ENCODE measurements at places on chromosomes 12 and 14.

DNA sequence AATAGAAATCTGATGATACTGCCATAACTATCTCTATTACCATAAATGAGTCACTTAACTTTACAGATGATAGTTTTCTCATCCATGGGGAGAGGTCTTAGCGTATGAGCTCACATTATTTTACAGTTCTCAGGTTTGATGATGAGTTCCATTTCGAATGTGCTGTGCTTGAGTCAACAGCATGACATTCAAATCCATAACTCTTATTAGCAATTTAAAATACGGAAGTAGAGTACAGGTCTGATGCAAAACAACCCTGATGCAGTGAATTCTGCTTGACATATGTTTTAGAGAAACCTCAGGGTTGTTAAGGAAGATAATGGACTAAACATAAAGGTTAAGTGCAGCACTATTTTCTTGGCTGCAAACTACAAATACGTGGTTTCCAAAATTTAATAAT, 30.0 kb downstream of the C14orf39 start:
- no peak for DNase-seq

- DNase-seq = no peak
Observed at GRCh38 chr12:116380108-116380507, 102.6 kb upstream of the MED13L start.

DNA sequence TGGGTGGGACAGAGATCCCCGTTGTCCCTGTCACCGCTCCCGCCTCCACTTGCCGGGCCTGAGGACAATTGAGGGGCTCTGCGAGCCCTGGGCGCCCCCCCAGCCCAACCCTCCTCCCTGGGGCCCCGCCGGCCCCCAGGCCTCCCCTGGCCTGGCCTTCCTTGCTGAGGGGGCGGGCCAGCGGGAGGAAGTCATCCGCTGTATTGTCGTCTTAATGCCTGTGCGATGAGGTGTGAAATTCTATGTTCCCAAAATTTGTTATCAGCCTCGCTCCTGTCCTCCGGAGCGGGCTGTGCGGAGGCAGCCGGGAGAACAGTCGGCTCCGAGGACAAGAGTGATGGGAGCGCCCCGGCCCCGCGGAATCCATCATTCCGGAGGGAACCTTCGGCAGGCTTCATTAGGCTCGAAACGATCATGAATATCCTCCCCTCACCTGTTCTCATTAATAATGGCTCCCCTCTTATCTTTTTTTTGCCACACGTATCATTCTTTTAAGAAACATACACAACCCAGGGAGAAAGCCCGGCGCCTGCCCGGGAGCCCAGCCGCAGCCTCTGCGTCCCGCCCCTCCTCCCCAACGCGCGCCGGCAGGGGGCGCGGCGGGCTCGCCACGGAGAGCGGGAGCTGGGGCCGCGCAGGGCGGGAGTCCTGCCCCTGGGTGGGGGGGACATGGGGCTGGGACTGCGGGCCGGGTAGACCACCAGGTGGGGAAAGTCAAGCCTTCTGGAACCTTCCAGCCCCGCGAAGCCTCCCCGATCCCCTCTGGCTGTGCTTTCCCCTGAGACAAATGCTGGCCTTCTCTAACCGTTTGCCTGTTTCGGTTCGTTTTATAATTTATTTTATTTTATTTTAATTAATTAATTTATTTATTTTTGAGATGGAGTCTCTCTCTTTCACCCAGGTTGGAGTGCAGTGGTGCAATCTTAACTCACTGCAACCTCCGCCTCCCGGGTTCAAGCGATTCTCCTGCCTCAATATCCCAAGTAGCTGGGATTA, 17.1 kb upstream of the DLK1 start:
- no peak for DNase-seq

GRCh38 chr14:77131871-77132486, 9.6 kb downstream of the ZDHHC22 start:
- no peak for DNase-seq

GRCh38 chr12:50637870-50638481, 125.9 kb upstream of the ATF1 start:
- DNase-seq = no peak

DNA sequence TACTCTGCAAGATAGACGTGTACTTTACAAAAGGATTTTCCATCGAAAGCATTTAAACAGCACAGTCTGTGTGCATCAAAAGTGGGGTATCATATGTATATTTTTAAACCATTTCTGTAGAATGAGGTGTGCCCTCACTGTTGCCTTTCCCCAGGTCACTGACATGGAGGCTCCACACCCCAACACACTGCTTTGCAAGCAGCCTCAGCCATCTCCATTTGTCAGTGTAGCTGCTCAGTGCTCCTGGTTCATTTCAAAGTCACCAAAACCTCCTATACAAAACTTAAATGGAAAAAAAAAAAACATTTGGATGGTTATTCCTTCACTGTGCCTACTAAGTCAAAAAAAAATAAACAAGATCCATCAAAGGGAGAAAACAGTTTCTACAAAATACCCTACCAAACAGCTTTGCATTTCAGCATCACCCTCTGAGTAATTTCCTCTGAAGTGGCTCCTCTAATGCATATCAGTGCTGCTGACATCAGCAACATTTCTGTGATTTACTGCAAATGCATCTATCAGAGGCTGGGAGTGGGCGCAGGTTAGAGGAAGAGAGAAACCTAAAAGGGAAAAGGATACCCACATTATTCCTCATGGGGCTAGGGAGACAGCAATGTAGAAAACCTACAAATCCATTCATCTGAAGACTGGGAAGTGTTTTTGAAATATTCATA, 46.0 kb downstream of the KCNK10 start:
- no peak for DNase-seq

GRCh38 chr14:72512281-72512680, 381.6 kb downstream of the DPF3 start:
- no peak for DNase-seq

DNA sequence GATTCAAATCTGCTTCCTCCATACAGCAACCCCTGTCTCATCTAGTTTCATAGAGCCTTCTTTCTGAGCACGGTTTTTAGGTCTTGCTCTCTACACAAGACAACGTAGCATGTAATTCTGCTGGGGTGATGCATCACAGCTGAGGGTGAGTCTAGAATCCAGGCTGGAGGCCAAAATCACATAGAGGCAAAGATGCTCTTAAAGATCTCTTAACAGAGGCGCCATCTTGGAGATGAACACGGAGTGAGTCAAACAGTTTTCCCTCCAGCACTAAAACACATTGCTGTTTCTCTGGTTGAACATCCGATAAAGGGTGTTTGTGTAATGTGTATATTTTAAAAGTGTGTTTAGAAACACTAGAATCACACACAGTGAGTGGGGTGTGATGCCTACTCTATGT, 78.9 kb downstream of the NOS1 start:
- DNase-seq = no peak

DNA sequence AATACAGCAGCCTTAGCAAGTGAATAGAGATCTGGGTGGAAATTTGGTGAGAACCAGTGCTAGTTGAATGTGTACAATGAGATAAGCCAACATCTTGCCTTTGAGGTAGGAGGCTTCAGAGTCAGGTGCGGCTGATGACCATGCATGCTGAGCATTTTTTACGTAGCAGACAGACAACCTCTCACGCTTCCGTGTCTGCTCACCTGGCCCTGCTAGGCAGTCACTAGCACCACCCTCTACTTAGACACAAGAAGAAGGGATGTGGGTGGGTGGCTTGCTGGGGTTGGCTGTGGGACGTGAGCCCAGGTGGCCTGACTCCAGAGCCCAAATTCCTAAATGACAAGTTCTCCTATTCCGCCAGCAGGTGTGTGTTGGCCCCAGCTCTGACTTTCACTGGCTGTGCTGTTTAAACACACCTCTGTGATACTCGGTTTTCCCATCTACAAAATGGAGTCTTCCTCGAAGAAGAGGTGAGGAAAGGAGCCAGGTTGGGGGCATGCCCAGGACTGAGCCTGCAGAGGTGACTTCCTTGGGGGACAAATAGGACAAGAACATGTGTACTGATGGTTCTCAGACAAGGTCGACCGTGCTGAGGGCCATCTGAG, 57.8 kb upstream of the BCL11B start:
- no peak for DNase-seq

GRCh38 chr12:106957583-106957982, 1.9 kb downstream of the TMEM263 start:
- no peak for DNase-seq

- DNase-seq = no peak
Observed at GRCh38 chr12:104687823-104688573, 231.2 kb downstream of the CHST11 start.

- peak; percentile 57 for DNase-seq
Observed at GRCh38 chr12:8697476-8698131, at the start of gene RIMKLB. TSS of gene RIMKLB (plus strand) at chr12:8697991. CDS start at chr12:8713867, 15,876 bp downstream.

DNA sequence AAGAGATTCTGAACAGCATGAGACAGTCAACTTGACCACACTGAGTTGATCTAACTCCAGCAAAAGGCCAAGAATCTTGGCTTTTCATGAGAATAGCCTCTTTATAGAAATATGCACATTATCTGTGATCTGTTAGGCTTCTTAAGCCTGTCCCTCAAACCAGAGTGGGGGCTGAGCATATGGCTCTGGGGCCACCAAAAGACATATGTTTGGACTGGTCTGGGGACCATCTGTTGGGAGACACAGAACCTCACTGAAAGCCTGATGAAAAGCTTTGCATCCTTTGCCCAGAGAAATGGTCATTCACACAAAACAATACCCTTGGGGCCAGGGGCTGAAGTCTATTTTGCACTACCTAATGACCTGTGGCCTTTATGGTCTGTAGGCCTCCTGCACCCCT, 165.3 kb upstream of the PRMT8 start:
- DNase-seq = no peak

DNA sequence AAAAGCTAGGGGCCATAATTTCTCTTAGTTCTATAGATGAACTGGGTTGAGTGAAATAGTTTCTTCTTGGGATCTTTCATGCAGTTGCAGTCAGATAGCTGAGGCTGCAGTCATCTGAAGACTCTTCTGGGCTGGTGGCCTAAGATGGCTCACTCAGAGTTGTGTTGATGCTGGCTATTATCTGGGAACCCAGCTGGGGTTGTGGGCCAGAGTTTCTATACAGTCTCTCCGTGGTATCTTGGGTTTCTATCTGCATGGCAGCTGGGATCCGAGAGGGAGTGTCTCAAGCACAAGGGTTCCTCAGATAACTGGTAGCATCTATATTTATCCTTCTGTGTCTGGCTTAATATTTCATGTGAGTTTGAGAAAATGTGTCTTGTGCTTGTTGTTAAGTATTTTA, 21.1 kb downstream of the AVPR1A start:
- DNase-seq = no peak

DNA sequence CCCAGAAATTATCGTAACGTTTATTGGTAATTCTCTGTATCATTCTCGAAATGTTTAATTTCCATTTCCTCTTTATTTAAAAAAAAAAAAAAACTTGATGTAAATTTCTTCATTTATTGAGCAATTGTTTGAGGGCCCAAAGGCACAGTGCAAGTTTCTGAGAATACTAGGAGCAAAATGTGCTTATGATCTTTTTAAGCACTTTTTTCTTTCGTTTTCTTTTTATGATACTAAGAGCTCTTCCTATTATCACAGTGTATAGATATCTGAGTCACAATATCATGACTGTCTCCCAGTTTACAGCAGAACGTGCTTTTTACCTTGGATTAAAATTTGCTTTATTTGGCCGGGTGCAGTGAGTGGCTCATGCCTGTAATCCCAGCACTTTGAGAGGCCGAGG, 5.6 kb downstream of the ATP2A2 start:
- DNase-seq = no peak

- no peak for DNase-seq
Observed at GRCh38 chr14:50697659-50698290, 29.7 kb upstream of the SAV1 start.

GRCh38 chr12:109951751-109952150, 44.4 kb downstream of the GIT2 start:
- DNase-seq = peak; percentile 50

- no peak for DNase-seq
Observed at GRCh38 chr14:100293497-100294212, 12.6 kb downstream of the SLC25A29 start.

DNA sequence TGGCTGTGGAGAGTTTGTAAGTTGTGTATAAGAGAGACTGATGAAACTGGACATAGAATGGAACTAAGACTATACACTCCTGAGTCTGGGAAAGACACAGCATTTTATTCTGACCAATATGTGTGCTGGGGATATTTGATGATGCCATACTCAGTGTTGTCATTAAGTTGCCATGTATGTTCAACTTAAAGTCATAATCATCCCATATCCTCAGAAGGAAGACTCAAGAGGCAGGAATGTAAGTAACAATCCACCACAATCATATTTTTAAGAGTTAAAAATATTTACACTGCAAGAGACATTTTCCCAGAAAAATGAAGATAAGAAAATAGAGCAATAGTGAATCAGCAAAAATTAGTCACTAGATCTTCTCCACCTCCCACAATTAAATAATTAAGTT, 120.1 kb downstream of the MDGA2 start:
- DNase-seq = no peak

- DNase-seq = no peak
Observed at GRCh38 chr12:64256166-64256800, 34.2 kb upstream of the KICS2 start.

DNA sequence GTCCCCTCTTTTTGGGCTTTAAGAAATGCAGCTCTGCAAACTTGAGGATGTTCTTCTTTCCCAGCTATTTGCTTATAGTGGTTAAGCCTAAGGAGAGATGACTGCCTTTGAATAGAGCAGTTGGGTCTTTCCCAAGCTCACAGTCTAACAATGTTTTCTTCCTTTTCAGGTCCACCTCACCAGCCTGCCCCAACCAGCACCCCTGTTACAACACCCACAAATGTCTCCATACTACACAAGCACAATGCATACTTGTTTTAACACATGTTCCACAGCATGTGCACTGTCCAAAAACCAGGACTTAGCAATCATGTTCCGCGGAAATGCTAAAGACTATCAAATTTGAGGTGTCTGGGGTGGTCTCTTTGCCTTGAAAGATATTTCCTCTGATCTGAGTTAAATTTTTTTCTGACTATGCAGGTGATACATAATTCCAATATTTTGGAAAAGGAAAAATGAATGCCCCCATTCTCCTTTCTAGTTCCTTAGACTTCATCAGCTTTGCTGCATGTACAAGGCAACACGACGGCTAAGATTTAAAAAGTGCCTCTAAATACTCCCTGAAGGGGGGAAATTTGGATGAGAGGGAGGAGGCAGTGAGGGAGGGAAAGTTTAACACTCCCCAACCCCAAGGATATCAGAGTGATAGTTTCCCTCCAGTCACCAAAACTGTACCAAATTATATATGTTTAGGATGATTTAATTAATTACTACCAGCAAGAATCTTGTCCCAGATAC, 6.6 kb upstream of the HOXC13 start:
- DNase-seq = no peak

GRCh38 chr12:12718853-12719252, 1.7 kb downstream of the CDKN1B start:
- no peak for DNase-seq

All from 8988T (cell line).